ENCODE measurements at places on chromosomes 3 and 15.

DNA sequence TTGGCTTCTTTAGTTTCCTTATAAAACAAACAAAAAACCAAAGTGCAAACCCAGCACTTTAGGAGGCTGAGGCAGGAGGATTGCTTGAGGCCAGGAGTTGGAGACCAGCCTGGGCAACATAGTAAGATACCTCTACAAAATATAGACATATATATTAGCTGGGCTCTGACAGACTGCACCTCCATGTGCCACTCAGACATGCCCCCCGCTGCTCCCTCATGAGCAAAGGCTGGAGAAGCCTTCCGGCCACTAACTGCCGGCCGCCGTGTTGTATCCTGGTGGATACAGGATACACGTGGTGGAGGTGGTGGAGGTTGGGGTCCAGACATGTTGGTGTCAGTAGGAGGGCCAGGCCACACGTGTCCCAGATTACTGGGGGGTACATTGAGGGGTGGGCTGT is 29.4 kb upstream of the CCR4 start:
- DNase-seq: no peak

DNA sequence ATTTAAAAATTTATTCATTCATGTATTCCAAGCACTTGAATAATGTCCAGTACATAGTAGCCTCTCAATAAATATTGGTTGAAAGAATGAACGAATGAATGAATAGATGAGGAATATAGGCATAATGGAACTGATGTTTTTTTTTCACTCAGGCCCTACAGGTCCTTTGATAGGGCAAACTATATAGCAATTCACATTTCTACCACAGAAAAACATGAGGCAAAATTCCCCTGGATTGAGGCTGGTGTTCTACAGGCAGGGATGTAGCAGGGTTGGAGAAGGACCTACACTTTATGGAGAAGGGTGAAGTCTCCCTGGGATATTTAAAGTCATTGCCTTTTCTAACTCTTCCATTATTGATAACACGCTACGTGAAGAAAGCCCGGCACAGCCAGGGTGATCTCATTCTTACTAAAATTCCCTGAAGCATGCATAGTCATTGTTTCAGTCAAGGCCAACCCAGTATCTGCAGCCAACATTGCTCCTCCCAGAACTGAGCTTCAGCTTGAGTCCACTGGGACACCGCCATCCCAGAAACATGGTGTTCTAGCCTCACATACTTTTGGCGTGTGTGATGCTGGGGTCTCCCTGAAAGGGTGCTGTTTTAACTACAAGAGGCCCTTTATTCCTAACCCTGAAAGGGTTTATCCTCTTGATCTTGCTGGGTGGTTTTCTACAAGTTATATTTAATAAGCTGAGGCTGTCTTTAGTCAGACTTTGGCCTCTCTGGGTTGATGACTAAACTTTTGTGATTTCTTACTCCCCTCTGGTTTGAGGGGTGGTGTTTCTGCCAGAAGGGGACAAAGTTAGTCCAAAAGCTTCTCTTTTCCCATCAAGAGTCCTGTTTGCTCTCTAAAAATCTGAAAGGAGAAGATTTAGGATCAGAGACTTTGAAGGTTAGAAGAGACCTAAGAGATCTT is 25.9 kb upstream of the FBN1 start:
- DNase-seq: no peak

GRCh38 chr3:195809291-195809785 is 2.4 kb downstream of the MUC4 start:
- no peak for DNase-seq

DNA sequence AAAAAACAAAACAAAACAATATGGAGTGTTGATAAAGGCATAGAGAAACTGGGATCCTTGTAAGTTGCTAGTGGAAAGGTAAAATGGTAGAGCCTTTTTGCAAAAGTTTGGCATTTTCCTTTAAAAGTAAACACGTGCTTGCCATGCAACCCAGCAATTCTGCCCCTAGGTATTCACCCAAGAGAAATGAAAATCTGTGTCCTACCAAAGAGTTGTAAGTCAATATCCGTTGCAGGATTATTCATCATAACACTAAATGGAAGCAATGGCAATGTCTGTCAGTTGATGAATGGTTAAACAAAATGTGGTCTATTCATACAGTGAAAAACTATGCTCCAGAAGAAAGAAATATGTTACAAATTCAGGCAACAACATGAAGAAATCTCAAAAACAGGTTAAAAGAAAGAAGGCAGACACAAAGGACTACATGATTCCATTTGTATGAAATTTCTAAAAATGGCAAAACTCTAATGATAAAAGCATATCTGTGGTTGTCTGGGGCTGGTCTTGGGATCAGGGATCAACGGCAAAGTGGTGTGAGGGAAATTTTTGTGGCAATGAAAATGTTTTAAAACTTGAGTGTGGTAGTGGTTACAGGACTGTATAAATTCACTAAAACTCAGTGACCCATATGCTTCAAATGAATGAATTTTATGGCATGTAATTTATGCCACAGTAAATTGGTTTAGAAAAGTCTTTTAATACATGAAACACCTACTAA is 229.6 kb downstream of the OPA1 start:
- DNase-seq: no peak

GRCh38 chr15:72570059-72570458 is 84.4 kb upstream of the GOLGA6B start:
- DNase-seq: no peak

- DNase-seq: no peak
Observed at GRCh38 chr3:126887686-126888085, 95.2 kb upstream of the PLXNA1 start.

DNA sequence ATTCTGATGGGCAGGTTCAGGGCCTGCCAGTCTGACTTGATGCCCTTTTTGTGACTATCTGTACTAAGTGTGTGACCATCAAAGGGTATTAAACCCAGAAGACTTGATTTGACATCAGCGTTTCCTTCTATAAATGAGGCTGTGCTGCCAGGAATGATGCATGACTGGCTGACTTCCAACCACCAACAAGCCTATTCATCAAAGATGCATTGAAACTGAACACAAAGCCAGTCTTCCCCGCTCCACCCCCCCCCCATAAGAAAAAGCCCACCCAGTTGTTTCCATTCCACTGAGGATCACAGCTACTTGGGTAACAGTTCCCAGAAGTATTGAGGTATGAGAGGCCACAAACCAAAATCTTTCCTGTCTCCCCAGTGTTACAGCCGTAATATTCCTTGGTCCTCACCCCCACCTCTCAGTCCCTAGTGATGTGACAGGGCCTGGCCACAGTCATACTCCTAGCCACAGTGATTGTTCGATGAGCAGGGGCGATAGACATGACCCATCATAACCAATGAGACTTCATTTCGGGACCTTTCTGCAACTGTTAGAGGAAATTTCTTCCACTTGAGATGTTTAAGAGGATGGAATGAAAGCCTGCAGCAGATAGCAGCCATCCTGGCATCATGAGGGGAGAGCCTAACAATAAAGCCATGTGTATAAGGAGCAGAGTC is 22.6 kb downstream of the SH3BP5 start:
- no peak for DNase-seq

DNA sequence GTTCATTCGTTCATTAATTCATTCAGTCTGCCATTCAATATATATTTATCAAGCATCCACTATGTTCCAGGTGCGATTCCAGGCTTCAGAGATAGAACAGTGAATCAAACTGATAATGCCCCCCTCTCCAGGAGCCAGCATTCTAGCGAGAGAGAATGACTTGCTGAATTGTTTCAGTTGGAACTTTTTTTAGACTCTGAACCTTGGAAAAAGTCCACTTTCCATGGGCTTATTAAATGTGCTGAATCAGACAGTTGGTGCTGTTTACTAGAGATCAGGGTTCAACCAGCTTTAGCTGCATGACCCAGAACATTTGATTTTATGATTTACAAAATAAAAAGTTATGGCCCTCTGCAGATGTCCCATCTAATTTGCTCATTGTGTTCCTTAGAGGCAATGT is 213.2 kb downstream of the THSD4 start:
- DNase-seq: no peak

DNA sequence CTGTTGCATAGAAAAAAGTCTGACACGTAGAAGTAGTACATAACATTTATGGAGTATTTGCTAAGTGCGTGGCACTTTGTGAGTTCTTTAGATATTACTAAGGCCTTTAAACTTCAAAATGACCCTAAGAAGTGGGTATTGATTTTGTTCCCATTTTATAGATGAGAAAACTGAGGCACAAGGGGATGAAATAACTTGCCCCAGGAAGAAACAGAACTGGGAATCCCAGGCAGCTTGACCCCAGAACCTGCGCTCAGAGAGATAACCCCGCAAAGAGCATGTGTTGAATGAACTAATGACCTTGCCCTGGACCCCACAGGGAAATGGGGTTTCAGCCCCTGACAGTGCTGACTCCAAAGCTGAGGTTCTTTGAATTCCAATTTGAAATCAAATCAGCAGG is 30.5 kb upstream of the CCDC174 start:
- no peak for DNase-seq
